ENCODE measurements at places on chromosomes 16 and 17.

GRCh38 chr17:14282726-14283125 is 18.2 kb upstream of the HS3ST3B1 start:
- no peak overlapping the region for H3K27ac ChIP-seq
- DNase-seq: no peak
- peaks cover 5% of the 10 kb centered on the region for H3K27me3 ChIP-seq
- H3K4me1 ChIP-seq: no peaks in the 10 kb centered on the region
- H3K4me3 ChIP-seq: no peak overlapping the region

GRCh38 chr16:47142486-47142820 is 1.3 kb downstream of the NETO2 start:
- peaks cover 7% of the 10 kb centered on the region for H3K27me3 ChIP-seq
- DNase-seq: no peak
- H3K4me3 ChIP-seq: peak overlapping the region; percentile 81
- H3K36me3 ChIP-seq: no peaks in the 10 kb centered on the region

DNA sequence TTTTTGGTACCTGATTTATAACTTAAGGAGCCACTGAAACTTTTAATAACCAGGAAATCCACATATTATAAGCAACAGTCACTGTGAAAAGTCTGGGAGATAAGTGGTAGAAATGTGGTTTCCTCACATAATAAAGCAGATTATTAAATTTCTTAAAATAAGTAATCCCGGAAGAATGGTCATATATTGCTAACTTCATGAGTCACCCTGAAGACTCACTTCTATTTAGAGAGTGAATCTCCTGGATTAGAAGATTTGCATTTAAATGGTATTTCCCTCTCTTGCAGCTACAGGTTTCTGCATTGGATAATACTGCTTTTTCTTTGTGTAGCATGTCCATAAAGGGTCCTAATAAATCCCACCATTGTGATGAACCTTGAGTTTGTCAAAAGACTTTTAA is 1286.8 kb upstream of the CDH8 start:
- H3K27ac ChIP-seq: no peak overlapping the region
- H3K36me3 ChIP-seq: no peaks in the 10 kb centered on the region
- no peaks in the 10 kb centered on the region for H3K27me3 ChIP-seq
- no peaks in the 10 kb centered on the region for H3K4me1 ChIP-seq

DNA sequence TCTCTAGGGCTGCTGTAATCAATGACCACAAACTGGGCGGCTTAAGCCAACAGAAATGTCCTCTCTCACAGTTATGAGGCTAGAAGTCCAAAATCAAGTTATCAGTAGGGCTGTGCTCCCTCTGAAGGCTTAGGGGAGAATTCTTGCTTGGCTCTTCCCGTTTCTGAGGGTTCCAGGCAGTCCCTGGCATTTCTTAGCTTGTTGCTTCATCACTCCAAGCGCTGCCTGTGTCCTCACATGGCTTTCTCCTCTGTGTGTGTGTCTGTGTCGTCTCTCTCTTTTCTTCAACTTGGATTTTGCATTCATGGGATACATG is 13.7 kb upstream of the CDC42EP4 start:
- H3K36me3 ChIP-seq: no peaks in the 10 kb centered on the region
- no peak overlapping the region for H3K4me3 ChIP-seq
- DNase-seq: no peak
- no peaks in the 10 kb centered on the region for H3K27me3 ChIP-seq
- H3K27ac ChIP-seq: no peak overlapping the region
- H3K4me1 ChIP-seq: no peaks in the 10 kb centered on the region

DNA sequence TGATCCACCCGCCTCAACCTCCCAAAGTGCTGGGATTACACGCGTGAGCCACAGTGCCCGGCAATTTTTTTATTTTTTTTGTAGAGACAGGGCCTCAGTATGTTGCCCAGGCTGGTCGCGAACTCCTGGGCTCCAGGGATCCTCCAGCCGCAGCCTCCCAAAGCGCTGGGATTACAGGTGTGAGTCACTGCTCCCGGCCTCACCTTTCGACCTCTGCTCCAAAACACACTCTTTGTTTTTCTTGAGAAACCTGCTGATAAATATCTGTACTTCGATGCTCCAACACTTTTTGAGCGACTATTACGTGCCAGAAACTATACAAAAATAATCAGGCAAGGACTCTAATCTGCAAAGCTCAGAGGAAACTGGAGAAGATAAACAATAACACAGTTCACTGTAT is 1.0 kb downstream of the MED1 start:
- peak overlapping the region; percentile 81 for H3K4me3 ChIP-seq
- H3K36me3 ChIP-seq: peaks cover 25% of the 10 kb centered on the region
- peaks cover 15% of the 10 kb centered on the region for H3K4me1 ChIP-seq

Data from CD4-positive, CD25-positive, alpha-beta regulatory T cell (primary cell).